Daoy (cell line): ENCODE measurements at places on chromosomes 5 and 9. TPM values are rescaled to one million over a fixed set of nuclear protein-coding genes. Genes with fewer than 3 reads are reported as not detected.

The ADRA1B gene
- 0.63 and 0.80 TPM in 2 replicates for total RNA-seq

The TLX3 gene
- 20.1 and 21.9 TPM in 2 replicates for total RNA-seq

The SLC6A18 gene
- not detected in 2 replicates for total RNA-seq

- no peak for DNase-seq
These were observed 294.0 kb downstream of the YTHDC2 start for GRCh38 chr5:113807427-113807991.

The TTC16 gene
- 0.06 TPM in 1 of 2 replicates, not detected in the other for total RNA-seq

The PIK3R1 gene
- 8.2 and 13.8 TPM in 2 replicates for total RNA-seq

DNA sequence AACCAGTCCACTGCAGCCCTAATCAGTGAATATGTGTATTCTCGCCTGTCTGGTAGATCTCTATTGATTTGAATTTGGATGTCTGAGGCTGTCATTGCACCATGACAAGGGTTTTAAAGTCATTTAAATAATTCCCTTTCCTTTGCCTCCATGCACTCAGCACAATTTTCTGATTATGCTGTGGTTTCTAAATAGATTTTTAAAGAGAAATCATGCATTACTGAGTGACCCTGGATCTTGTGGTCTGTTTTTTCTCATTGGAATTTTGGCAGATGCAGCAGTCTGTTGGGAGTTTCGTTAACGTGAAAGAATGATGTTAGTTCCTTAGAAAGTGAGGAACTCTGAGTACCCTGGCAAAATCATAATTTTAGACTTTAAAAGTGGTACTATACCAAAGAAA is 396.0 kb downstream of the LRRC70 start:
- DNase-seq, result no peak

DNA sequence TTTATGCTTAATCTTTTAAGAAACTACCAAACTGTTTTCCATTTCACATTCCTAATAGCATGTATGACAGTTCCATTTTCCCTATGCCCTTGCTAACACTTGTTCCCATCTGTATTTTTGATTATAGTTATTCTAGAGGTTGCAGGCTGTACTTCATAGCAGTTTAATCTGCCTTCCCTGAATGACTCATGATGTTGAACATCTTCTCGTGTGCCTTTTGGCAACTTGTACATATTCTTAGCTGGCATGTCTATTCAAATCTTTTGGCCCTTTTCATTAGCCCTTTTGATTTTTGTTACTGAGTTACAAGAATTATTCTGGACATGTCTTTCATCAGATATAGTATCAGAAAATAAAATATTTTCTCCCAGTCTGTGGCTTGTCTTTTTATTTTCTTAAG is 320.3 kb downstream of the DIRAS2 start:
- DNase-seq, result no peak

GRCh38 chr5:88398316-88398715 is 129.7 kb upstream of the TMEM161B start:
- no peak for DNase-seq

The KCNN2 gene
- 0.51 TPM in 1 of 2 replicates, not detected in the other for total RNA-seq

DNA sequence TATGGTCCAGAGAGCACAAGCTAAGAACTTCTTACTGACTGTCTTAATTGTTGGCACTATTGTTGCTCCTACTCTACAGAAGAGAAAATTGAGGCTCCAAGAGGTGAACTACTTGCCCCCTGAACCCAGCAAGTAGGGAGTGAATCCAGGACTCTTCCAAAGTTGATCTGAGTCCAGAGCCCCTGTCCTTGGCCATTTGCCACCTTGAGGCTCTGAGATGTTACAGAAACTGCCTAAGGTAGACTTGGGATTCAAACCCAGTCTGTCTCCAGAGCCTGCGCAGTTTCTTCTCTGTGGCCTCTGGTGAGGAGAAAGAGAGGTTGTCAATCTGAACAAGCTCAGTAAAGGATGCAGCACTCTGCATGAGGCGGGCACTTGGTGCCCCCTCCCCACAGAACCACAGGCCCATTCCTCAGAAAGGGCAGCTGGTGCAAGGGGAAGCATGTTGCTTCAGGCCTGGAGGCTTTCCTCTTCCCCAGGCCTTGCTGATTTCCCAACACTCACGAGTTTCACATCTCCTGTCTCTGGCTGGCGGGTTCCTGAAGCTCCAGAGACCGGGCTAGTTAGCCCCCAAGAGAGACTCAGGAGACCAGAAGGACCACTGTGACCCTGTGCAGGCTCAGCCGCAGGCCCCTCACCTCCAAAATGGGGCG is 2.9 kb upstream of the LCP2 start:
- no peak for DNase-seq

DNA sequence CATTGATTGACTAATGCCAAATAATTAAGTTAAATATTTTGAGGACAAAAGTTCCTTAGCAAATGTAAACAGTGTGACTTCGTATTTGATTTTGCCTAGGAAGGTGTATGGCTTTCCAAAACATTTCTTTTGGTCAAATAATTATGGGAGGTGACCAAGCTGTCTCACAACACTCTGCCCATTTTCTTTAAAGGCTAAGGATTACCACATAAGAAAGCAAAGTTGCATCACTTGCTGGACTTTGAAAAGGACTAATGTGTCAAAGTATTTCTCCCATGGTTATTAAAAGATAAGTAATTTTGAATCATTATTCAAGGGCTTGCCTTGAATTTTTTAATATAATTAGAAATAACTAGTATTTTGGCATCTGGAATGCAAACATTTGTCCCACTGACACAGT is 74.7 kb downstream of the HAPLN1 start:
- no peak for DNase-seq

DNA sequence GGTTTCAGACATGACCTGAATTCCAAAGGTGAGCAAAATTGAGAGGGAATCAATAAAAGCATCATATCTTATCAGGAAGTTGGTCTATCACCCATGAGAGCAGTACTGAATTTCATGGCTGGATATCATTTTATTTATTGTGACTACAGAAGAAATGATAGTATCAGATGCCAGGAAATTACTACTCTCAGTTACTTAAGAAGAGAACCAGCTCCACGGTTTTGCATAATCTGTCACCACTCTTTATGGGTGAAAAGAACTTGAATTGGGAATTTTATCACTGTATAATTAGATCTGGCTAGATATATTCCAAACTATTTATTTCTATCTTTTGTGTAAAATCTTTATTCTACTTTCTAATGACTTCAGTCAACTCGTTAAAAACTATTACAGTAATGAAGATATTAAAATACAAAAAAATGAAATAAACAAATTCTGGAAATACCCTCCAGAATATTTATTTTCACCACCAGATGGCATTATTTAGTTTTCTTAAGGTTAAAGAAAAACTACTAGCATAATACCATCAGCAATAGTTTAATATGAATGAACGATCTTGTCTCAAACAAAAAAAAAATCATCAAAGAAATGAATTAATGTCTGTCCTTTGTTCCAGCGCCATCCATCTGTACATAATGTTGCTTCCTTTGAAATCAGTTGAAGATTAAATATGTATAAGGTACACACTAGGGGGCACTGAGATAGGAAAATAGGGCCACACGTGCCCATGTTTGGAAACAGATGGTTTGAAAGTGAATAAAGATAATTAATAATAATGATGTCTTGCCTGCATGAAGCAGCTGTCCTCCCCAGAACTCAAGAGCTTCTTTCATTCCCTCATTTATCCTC is 84.7 kb upstream of the SLCO6A1 start:
- peak; percentile 2 for DNase-seq

The FOXI1 gene
- not detected in 2 replicates for total RNA-seq

DNA sequence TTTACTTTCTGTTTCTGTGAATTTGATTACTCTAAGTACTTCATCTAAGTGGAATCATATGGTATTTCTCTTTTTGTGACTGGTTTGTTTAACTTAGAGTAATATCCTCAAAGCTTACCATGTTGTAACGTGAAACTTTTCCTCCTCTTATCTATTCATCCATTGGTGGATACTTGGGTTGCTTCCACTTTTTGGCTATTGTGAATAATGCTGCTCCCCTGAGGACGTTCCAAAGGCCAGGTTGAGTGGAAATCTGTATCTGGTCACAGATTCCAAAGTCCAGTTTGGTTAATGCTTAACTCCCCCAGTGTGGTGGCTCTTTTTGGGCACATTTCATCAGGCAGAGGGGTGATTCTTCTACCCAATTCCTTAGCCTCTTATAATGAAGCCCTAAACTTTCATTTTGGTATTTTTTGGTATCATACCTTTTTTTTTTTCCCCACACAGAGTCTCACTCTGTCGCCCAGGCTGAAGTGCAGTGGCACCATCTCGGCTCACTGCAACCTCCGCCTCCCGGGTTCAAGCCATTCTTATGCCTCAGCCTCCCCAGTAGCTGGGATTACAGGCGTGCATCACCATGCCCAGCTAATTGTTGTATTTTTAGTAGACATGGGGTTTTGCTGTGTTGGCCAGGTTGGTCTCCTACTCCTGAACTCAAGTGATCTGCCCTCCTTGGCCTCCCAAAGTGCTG is 65.4 kb downstream of the CMYA5 start:
- DNase-seq, result no peak

GRCh38 chr5:151110992-151111391 is 30.2 kb upstream of the TNIP1 start:
- DNase-seq, result no peak

- DNase-seq, result peak; percentile 14
These were observed 511.2 kb downstream of the SEMA5A start for GRCh38 chr5:9034649-9035048.

The PCDHA9 gene
- total RNA-seq, result 0.11 and 0.51 TPM in 2 replicates

The ADCY2 gene
- 0.48 and 0.86 TPM in 2 replicates for total RNA-seq

DNA sequence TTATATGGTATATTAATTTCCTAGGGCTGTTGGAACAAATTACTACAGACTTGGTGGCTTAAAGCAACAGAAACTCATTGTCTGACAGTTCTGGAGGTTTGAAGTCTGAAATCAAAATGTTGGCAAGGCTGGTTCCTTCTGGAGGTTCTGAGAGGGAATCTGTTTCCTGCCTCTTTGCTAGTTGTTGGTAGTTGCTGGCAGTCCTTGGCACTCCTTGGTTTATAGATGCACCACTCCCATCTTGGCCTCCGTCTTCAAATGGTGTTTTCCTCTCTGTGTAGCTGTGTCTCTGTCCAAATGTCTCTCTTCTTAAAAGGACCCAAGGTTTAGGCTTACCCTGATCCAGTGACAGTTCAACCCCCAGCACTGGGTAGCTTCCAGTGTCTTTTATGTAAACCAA is 17.5 kb downstream of the MELK start:
- DNase-seq, result no peak

DNA sequence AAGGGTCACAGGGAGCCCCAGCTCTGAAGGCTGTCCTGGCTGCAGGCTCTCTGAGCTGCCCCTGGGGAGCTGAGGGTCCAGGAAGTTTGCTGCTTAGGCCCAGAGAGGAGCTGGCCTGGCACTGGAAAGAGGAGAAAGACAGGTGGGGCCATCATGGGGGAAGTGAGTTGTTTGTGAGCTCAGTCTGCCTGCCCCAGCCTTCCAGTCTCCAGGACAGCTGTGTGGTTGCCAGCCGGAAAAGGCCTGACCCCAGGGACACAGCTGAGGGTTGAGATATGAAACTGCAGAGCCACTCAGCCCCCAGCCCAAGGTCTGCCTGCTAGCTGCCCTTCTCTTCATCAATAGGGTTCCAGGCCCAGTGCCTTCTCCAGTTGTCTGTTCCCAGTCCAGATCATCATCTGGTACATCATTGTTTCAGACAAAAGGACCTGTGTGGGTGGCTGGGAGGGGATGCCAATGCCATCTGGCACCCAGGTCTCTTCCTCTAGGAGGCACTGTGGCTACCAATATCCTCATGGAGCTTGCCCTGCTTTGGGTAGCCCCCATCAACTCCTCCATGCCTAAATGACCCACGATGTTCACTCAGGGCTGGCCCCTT is 4.3 kb upstream of the DDX41 start:
- no peak for DNase-seq
